RPMI8226 (cell line): ENCODE measurements at places on chromosomes 11 and 22.

GRCh38 chr11:706957-707816, 1.2 kb downstream of the EPS8L2 start:
- DNase-seq, result no peak

- peak; percentile 85 for DNase-seq
Measured at GRCh38 chr11:82775736-82776346, 42.2 kb upstream of the FAM181B start.

- DNase-seq, result no peak
Measured at GRCh38 chr11:15859411-15859810, 496.9 kb downstream of the SOX6 start.

DNA sequence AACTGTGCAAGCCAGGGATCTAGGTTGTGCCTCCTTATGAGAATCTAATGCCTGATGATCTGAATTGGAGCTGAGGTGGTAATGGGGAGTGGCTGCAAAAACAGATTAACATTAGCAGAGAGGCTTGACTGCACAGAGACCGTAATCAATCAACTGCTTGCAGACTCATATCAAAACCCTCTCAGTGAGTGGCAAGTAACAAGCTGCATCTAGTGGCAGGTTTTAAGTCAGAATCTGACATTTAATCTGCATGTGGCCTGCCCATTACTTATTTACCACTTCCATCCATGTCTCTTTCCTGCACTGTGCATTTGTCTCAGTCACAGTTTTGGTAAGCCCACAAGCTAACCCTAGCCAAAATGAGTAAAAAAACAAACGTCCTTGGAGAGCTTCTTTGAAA, 11.2 kb downstream of the C11orf58 start:
- no peak for DNase-seq

- DNase-seq, result no peak
Measured at GRCh38 chr11:131544591-131544990, 174.2 kb downstream of the NTM start.

GRCh38 chr11:84532364-84532763, 1094.8 kb downstream of the DLG2 start:
- no peak for DNase-seq

- DNase-seq, result no peak
Measured at GRCh38 chr11:96466607-96467006, 76.8 kb downstream of the JRKL start.

DNA sequence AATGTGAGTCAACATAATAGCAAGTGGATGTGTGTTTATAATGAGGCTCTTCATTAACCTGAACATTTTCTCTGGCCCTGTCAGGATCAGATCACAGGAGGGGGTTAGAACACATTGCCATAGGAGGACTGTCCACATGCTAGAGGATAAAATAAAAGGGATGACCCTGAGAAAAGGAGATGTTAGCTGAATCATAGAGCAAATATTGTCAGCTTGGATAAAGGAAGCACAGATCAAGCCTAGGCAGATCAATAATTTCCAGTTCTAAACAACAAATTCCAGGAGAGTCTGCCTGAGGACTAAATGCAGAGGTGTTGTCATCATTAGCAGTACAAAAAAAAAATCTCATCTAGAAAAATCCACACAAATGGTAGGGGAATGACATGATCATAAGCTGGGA, 337.9 kb downstream of the LRRC4C start:
- no peak for DNase-seq
